ENCODE measurements at places on chromosomes 4 and X.

DNA sequence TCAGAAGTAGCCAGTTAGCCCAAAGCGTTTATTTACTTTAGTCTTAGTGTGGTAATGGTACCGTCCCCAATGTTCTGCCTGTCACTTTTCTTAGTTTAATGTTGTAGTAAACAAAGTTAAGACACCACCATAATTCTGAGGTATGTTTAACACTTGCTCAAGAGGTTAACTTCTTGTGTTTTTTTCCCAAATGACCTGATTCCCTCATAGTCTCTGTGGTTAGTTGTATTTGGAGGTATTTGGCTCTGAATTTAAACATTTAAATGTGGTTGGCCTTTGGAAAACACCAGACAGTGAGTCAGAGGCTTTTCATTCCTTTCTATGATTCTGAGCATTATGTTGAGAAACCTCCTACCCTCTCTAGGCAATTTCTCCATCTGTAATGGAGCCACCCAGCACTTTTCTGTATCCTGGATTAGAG, 47.9 kb downstream of the CXCL1 start:
- DNase-seq, result no peak

DNA sequence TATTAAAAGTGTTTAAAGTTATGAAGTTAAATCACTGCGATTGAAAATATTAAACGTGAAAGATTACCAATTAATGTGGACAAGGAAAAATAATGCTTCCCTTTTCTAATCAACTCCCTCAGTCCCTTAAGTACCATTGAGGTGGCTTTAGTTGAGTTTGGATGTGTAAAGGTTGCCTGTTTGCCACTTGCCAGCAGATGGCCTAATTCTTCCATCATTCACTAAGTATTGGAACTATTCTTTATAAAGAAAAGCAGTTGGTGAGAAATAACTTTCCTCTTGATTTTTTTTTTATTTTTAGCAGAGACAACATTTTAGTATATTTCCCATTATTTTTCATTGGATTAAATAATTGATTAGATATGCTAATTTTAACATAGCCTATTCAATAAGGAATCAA, 295.9 kb upstream of the TACR3 start:
- DNase-seq, result no peak

- DNase-seq, result no peak
Measured at GRCh38 chr4:110484767-110485166, 8.8 kb downstream of the ENPEP start.

DNA sequence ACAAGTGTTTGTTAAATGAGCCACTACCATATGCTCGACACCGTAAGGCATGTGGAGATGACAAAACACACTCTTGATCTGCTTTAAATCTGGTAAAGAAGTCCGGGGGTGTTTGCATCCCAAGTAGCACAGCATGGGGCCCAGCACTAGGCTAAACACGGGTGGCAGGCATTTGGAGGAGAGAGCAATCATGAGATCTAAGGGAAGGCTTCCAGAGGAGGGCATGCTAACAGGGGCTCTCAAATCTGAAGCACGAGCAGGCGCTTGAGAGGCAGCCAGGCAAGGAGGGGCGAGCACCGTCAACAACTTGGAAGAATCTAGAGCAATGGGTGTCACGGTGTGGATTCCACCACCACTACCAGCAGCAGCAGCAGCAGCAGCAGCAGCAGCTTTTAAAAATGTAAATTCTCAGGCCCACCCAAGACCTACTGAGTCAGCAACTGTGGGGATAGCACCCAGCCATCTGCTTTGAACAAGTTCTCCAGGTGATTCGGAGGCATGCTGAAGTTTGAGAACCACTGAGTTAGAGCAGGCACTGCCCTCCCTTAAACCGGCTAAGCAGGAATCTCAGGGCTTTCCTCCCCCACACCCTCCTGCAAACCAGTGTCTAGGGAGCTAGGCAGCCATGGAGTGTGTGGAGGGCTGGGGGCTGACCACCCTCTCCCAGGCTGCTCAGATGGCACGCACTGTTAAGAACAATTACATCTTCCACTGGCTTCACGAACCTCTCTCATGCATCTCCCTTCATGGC, 70.2 kb upstream of the MAP3K15 start:
- no peak for DNase-seq

DNA sequence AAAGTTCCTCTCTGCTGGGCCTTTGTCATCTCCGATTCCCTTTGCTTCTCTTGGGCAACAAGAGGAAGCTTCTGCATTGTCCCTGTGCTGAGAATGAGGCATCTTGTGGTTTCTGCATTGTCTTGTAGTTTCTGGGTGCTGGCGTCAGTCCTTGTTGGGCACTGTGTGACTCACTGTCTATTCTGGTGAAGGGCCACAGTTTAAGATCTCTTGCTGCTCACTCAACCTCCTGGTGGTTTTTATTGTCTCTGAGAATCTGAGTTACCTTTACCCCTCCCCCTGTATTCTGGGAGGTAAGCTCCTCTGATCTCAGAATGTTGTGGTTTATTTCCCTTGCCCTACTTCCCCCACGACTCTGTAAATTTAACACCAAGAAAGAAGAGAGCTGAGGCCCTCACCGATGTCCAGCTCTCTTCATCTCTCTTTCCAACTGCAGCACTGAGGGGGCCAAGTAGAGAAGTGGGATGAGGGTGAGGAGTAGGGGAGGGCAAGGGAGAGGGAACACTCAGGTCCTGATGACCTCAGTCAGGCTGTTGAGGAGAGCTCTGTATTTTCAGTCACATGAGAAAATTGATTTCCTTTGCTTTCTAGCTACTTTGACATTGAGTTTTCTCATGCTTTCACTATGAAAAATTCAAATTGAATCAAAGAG, 441.6 kb upstream of the PITX2 start:
- no peak for DNase-seq

GRCh38 chr4:133641191-133641590, 492.1 kb downstream of the PCDH10 start:
- DNase-seq, result no peak

GRCh38 chr4:122163767-122164166, 11.6 kb downstream of the BLTP1 start:
- no peak for DNase-seq

GRCh38 chr4:107467461-107467860, 252.6 kb downstream of the PAPSS1 start:
- DNase-seq, result no peak

DNA sequence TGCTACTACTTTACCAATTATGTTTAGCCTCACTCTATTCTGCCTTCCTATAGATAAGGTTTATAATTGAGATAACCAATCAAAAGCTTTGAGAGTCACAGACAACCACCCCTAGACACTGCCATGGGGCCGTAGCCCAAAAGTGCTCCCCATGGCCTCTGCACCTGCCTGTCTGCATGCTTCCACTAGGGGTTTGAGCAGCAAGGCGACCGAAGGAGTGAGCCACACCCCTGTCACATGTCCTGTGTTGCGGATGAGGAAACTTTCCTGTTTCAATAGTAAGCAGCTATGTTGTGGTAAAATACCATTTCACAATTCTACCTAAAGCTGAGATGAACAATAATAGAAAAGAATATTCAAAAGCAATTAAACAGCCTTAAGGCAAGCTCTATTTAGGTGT, 856.0 kb upstream of the FRG1 start:
- DNase-seq, result no peak

DNA sequence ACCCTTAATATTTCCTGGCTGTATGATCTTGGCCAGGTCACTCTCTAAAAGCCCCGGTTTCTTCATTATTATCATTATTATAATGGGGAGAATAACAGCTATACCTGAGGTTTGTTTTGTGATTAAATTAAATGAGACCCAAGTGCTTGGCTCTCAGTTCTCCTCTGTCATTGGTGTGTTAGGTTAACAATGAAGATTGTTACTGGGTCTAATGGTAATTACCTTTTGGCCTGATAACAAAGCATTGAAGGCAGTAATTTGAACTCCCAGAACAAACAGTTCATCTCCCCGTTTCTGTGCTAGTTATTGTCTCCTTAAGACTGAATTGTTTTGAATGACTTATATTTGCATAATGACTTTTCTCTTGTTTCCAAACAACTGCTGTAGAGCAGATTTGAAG, 6.8 kb upstream of the ANAPC4 start:
- no peak for DNase-seq

- DNase-seq, result no peak
Measured at GRCh38 chrX:16743604-16744325, 24.4 kb downstream of the SYAP1 start.

DNA sequence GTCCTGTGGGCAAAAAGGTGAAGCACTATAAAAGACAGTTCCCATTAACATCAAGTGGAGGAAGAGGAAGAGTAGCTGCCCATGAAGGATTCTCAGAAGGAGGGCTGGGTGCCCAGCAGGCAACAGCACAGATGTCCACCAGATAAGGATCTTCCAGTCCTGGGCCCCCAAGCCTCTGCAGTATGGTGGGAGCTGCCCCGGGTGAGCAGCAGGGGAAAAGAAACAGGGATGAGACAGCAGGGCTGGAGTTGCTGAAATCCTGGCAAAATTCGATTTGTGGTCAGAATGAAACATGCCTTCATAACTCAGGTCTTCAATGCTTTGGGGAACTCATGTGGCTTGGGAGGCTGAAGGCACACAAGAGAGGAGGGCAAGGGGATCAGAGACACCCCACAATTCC, 94.6 kb downstream of the RASL11B start:
- no peak for DNase-seq

DNA sequence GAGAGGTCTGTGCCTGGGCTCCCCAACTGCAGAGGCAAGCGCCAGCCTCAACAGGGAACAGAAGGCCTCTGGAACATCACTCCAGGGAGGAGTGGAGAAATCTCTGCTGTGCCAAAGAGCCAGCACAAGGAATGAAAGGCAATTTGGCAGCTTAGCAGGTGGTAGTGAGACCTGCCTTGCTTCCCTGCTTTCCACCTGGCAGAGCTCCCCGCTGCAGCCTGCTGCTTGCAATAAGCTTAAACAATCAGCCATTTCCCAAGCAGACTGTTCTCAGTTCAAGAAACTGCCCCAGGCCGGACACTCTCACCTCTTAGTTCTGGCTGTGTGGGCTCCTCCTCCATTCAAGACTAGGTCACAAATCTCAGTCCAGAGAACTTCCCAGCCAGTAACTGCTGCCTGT, 370.6 kb downstream of the MAGEB5 start:
- DNase-seq, result no peak

DNA sequence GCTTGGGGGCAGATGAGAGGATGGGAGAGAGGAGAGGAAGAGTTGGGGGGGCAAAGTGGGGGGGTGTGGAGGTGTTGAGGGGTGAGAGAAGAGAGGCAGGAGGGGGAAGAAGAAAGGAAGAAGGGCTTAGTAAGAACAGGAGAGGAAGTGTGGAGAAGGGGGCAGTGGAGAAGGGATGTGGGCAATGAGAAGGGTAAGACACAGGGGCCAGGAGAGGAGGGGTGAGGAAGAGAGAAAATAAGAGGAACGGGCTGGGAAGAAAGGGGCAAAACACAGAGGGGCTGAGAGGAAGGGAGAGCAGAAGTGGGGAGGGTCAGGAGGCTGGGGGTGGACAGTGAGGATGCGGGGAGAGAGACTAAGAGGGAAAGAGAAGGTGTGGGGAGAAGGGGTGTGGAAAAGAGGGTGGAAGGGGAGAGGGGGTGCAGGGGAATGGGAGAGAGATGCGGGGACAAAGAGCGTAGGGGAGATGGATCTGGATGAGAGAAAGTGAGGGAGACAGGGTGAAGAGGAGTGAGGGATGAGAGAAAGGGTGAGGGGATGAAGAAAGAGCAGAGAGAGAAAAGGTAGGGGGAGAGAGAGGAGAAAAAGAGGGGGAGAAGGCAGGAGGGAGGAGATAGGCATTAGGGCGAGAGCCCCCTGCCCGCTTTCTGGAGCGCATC, 12.9 kb downstream of the SH3KBP1 start:
- DNase-seq, result no peak

DNA sequence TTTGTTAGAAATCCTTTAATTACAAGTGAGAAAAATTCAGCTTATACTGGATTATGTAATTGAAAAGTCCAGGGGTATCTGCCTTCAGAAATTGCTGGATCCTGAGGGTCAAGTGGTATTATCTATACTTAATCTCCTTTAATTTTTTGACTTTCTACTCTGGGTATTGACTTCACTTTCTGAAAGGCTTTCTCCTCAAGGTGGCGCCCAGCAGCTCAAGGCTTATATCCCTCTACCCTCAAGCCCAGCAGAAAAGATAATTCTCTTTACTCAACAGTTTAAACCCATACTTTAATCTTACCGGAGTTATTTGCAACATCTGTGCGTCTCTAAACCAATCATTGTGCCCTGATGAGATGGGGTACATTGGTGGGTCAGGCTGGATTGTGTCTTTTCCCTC, 129.5 kb downstream of the LARP7 start:
- DNase-seq, result peak; percentile 15

DNA sequence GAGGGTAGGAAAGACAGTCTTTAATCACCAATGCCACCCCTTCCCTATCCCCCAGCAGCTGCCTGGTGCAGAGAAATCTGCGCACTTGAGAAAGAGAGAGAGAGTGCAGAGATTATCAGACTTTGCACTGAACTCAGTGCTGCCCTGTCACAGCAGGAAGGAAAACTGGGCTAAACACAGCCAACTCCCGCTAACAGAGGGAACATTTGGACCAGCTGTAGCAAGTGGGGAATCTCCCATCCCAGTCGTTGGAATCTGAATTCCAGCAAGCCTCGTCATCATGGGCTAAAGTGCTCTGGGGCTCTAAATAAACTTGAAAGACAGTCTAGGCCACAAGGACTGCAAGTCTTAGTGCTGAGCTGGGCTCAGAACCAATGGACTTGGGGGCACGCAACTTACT, 168.7 kb downstream of the DLG3 start:
- DNase-seq, result no peak

GRCh38 chr4:118740869-118741268, 55.7 kb downstream of the METTL14 start:
- no peak for DNase-seq

DNA sequence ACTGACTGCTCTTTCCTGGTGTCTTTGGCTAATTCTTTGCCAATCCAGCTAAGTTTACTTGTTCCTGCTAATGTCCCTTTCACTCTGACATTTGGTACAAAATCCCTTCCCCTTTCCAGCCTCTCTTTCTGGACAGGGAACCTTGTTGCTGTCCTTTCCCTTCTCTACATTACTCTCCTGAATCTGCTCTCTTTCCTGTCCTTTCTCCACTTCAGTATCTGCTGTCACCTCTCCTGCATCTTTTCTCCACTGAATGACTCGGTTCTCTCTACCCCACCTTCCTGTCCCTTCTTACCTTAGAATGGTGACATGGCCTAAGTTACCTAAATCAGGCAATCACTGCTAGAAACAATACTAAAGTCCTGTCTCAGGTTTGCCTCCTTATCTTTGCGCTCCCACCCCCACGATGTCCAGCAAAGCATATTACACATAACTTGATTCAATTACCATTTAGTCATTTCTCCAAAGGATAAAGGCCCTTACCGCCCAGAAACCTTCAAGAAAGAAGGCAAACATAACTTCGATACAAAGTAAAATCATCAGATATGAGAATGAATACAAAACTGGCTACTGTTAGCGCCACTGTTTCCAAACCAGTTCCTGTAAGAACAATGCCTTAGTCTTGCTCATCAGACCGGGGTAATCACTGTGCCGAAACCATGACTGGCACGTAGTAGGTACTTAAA, 890 bp downstream of the BOD1L1 start:
- no peak for DNase-seq

- DNase-seq, result no peak
Measured at GRCh38 chr4:60726779-60727178, 473.3 kb upstream of the ADGRL3 start.

DNA sequence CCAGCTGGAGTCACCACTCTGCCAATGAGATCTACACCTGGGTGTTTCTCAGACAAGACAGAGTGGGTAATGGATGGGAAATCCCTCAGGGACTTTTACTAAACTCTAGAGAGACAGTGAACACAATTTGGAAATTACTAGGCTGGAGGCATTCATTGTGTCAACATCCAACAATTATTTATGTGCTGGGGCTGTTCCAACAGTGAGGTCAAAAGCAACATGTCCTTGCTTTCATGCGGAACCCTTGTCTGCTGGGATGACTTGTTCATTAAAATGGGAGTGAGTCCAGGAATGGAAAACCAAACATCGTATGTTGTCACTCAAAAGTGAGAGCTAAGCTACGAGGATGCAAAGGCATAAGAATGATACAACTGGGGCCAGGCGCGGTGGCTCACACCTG, 54.0 kb downstream of the DRD5 start:
- DNase-seq, result no peak
